Posterior cingulate gyrus (tissue), 11 donors: ENCODE measurements at places on chromosomes 13 and 19.

- DNase-seq: no peak
Measured at GRCh38 chr19:38880076-38880881, 2.2 kb upstream of the RINL start.

DNA sequence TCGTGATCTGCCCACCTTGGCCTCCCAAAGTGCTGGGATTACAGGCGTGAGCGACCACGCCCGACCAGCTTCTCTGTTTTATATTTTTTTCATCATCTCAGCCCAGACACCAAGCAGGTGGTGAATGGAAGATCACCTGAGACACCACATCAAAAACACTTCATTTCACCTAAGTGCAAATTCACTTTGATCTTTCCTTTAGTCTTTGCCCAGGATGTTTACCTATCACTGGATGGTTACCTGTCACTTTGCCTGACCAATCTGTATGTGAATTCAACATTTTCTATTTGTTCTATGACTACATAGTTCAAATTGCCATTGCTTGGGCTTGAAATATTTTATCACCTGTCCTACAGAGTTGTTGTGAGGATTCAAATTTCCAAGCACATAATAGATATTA, 65.7 kb downstream of the PAN3 start:
- DNase-seq: no peak

GRCh38 chr19:51479531-51480331, 1.4 kb downstream of the CEACAM18 start:
- DNase-seq: no peak

- peak; percentile 57 for DNase-seq
Measured at GRCh38 chr13:113945857-113946408, 27.9 kb downstream of the C13orf46 start.

- DNase-seq: no peak
Measured at GRCh38 chr13:33014291-33014690, 1.9 kb upstream of the KL start.

GRCh38 chr19:13961826-13962698, 9.8 kb downstream of the DCAF15 start:
- no peak for DNase-seq

DNA sequence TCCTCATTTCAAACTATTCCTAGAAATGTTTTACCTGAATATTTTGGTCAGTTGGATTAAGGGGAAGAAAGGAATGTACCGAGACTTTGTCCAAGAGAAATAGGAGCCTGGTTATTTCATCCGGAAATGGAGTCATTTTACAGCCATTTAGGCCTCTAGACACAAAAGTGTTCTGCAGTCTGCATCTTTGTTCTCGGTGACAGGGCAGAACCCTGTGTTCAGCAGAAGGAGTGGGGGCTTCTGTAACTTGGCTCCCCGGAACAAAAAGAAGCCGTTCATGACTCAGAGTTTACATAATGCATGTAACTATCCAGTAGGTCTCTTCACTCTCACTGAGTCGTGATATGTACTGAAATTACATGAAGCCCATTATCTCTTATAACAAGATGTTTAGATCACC, 21.6 kb upstream of the FNDC3A start:
- DNase-seq: no peak

GRCh38 chr13:80082396-80083080, 258.4 kb downstream of the SPRY2 start:
- no peak for DNase-seq

- no peak for DNase-seq
Measured at GRCh38 chr13:107139006-107139405, 571.1 kb upstream of the ARGLU1 start.

- DNase-seq: no peak
Measured at GRCh38 chr19:10018786-10019185, 5.5 kb downstream of the RDH8 start.

- no peak for DNase-seq
Measured at GRCh38 chr19:9786342-9786741, 17.8 kb upstream of the ZNF846 start.

DNA sequence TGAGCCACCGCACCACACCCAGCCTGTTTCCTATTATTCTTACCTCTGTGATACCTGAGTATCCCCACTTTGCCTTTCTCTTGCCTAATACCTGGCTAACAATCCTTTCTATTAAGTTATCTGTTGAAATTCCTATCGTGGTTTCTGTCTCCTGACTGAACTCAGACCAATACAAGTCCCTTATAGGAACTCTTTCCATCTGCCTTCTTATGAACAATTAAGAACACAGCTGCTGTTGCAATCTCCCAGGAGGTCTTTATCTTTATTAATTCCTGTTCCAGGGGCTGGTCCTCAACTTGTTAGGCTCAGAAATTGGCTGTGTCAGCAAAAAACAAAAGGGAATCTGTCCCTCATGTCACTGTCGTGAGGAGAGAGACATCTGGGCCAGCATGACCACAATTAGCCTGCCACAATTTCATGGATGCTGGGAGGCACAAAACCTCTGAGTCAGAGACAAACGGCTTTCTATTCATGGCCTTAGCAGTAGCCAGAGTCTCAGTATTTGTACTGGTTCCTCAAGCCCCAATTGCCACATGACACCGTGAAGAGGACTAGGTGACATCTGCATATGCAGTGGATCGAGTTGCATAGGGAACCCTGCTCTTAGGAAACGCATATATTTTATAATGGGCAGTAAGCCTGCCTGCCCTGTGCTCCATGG, 58.2 kb downstream of the NUFIP1 start:
- DNase-seq: no peak

- DNase-seq: no peak
Measured at GRCh38 chr19:1651568-1652291, 685 bp downstream of the TCF3 start.

DNA sequence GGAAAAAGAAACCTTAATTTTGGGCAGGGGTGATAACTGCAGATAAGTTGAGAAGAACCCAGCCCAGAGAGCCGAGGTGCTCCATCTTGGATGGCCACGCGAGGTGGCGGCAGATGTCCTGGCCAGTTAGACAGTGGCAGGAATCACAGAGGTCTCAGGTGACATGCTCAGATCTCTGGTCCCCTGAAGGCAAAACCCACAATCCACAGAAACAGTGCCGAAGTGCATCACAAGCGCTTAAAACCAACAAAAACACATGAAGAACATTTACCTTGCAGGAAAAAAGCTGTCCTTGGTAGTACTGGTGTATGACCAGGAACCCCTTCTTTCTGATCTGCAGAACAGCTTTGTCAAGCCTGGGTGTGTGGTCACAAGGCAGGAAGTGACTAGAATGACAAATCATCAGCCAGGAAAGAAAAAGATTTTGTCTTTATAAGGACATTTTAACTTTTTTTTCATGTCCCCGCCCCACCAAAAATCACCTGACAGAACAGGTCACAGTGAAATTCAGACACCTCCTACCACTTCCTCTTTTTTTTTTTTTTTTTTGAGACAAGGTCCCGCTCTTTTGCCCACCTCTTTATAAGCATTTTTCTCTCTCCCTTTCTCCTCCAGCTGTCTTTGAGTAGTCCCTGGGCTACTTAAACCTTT, at the start of gene LCP1:
LCP1 (minus strand) TSS at position 338 of the 651 bp plus-strand sequence. CDS start 22,515 bp downstream, outside the sequence.
- DNase-seq: no peak

DNA sequence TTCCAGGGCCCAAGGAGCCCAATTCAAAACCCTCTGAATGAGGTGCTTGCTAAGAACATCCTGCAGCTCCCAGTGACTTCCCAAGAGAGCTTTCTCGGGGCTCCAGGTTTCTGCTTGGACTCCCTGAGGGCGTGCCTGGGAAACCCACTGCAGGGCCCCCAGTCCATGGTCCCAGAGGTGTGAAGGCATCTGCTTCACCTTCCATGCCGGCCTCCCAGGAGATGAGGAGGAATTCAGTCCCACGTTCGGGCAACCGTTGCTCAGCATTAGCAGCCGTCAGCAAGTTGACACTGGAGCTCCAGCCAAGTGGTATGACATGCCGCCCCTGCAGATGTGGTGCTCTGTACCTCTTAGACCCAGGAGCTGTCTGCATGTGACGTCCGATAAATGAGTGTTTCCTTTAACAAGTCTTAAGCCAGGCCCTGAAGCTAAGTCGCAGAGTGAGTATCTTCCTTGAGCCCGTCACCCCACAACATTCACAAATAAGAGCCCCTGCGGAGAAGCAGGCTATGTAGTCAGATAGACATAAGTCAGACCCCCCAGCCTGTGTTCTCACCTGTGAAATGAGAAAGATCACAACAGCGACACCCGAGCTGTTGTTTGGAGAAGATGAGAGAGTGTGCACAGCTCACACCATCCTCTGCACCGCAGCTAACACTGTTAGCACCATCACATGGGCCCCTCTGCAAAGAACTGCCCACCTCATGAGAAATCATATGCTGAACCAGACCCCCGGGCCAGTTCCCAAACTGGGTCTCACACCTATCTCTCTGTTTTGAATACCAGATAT, 150.3 kb downstream of the KATNAL1 start:
- no peak for DNase-seq

DNA sequence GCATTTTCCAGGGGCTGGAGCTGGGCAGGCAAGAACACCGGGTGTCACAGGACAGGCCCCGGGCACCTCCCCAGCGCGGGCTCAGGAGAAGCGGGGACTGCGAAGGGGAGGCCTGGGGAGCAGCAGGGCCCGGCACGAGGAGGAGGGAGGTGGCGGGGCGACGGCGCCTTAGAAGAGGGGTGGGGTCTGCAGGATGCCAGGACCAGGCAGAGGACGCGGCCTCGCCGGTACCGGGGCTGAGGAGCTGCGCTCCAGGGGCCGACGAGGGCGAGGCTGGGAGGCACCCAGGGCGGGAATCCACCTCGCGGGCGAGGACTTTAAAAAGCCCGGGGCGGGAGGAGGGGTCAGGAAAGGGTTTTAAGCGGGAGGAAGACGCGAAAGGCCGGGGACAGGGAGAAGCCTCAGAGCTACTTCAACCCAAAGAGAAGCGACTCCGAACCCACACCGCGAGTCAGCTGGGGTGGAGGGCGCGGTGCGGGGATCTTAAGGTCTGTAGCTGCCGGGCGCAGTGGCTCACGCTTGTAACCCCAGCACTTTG, 665 bp downstream of the ZNF347 start:
- DNase-seq: peak; percentile 14

DNA sequence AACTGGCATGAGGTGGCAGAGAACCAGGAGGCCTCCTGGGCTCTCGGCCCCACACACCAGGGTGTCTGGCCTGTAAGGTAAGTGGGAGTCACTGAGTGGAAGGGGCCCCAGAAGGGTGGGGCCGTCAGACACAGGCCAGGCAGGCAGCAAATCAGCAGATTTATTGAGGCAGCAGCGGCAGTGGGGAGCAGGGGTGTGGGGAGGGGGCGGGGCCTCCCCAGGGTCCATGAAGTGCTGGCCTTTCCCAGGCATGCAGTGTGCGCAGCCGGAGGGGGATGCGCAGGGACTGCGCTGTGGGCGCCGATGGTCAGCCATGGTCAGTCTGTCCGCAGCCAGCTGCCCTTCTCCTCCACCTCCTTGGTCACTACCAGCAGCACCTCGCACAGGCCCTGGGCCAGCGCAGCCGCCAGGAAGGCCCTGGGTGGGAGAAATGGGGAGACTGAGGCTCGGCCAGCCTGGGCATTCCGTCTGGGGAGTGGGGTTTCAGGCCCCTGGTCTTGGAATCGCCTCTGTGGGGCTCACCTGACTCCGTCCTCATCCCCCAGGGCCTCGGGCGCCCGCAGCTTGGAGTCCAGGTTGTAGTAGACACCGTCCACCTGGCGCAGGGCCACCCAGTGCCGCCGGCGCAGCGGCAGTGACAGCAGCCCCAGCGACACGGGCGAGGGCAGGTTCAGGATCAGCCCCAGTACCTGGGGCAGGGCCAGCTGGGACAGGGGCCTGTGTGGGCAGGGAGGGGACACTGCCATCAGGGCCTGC, 5.0 kb downstream of the JOSD2 start:
- DNase-seq: peak; percentile 83

GRCh38 chr19:30305346-30306060, 66.7 kb upstream of the ZNF536 start:
- no peak for DNase-seq

DNA sequence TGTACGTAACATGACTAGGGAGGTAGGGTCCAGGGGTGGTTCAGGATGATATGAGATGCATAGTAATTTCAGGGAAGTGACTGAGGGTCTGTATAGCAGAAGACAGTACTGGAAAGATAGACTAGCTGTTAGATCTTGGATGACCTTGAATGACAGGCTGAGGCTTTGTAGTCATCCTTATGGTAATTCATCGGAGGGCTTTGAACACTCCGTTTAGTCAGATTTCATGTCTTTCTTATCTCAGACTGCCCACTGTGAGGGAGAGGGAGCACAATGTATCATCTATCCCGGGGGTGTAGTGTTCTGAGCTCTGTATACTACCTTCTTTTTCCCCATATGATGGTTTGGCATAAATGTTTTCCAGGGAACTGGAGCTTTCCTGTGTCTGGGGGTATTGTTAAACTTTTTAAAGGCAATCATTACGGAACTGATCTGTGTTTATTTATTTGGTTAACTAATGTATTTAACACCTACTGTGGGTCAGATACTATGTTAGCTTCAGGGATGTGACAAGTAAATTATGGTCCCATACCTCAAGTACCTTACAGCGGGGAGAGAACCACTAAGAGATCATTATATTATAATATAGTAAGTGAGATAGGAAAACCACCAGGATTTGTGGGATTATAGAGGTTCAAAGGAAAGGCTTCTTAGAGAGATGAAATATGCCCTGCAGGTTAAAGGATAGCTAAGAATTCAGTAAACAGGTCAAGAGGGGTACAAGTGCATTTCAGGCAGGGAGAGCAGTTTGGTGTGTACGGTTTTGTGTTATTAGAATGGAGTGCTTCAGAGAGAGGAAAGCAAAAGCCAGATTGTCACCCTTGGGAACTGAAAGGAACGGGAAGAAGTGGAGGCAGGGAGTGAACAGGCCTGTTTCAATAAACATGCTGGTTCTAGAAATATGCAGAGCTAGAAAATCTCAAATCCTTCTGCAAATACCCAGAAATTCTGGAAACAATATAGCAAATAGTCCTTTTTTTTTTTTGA, 164.8 kb upstream of the KL start:
- DNase-seq: no peak

- DNase-seq: no peak
Measured at GRCh38 chr13:40433577-40433976, 232.9 kb downstream of the FOXO1 start.

GRCh38 chr13:34842466-34842865, 99.6 kb upstream of the NBEA start:
- no peak for DNase-seq

- DNase-seq: no peak
Measured at GRCh38 chr13:94753327-94753726, 41.0 kb upstream of the SOX21 start.

DNA sequence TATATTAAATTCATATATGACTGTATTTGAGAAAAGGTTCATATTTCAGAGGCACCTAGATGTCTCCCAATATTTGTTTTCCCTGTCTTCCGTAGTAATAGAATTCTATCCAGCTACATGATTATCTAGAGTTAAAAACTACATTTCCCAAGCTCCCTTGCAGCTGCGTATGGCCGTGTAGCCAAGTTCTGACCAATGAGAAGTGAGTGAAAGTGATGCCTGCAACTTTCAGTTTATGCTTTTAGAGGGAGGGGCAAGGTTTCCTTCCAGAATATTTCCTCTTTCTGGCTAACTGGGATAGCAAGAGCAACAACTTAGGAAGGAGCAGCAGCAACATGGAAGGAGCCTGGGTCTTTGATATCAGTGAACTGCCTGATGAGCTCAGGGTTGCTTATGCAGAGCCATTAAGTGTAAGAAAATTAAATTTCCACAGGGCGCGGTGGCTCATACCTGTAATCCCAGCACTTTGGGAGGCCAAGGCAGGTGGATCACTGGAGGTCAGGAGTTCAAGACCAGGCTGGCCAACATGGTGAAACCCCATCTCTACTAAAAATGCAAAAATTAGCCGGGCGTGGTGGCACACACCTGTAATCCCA, 23.2 kb upstream of the CYP2A13 start:
- no peak for DNase-seq
